ENCODE measurements at places on chromosomes 2 and 18.

DNA sequence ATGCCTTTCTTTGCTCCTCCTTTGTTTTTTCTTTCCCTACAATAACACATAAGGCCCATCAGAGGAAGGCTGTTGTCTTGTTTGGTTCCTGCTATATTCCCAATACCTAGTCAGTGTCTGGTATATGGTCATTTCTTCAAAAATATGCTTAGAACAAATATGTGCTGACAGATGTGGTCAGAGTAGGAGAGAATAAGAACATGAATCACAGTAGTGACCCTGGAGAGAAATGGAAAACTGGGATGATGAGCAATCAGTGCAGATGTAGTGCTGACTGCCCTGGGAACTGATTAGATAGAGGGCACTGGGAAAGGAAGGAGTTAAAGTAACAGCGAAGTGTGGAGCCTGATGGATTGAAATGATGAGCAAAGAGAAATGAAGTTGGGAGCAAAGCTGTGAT, 189.4 kb upstream of the LHCGR start:
- DNase-seq: no peak

GRCh38 chr2:33730193-33730592, 131.1 kb upstream of the FAM98A start:
- DNase-seq: no peak

- no peak for DNase-seq
Observed at GRCh38 chr2:138964418-138964817, 184.2 kb upstream of the NXPH2 start.

DNA sequence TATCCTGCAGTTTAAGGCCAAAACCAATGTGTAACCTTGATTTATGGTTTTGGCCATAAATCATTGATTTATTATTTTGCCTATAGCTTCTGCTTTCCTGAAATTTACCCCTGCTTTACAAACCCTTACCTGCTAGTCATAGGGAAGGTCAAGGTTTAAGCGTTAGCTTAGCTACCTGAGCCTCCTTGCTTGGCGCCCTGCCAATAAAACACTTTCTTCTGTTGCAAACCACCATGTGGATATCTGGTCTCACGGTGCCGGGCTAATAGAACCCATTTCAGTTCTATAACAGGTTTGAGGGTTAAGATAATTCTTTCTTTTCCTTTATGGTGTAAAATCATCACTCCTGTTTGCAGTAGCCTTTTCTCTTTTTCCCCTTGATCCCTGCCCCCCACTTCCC, 72.2 kb downstream of the PDK1 start:
- DNase-seq: no peak

GRCh38 chr2:230759481-230760167, 47.0 kb downstream of the CAB39 start:
- DNase-seq: no peak

All from cortex of kidney (tissue), 1 donor.